ENCODE measurements at places on chromosomes 13 and 19.

DNA sequence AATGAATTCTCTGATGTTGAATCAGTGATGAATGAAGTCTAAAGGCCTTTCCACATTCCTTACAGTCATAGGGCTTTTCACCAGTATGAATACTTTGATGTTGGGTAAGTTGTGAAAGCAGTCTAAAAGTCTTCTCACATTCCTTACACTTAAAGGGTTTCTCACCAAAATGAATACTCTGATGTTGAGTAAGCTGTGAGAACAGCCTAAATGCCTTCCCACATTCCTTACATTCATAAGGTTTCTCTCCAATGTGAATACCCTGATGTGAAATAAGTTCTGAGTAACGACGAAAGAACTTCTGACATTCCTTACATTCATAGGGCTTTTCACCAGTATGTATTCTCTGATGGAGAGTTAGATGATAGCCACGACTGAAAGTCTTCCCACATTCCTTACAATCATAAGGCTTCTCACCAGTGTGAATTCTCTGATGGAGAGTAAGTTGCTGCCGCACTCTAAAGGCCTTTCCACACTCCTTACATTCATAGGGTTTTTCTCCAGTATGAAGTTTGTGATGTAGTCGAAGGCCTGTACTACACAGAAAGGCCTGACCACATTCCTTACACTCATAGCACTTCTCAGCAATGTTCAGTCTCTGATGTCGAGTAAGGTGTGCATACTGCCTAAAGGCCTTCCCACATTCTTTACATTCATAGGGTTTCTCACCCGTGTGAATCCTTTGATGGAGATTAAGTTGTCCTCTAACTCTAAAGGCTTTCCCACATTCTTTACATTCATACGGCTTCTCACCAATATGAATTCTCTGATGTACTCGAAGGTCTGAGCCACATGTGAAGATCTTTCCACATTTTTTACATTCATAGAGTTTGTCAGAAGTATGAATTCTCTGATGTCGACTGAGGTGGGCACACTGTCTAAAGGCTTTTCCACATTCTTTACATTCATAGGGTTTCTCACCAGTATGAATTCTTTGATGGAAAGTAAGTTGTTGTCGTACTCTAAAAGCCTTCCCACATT, 19.9 kb downstream of the ZFP30 start:
- DNase-seq: no peak

GRCh38 chr19:14561847-14562351, 10.0 kb downstream of the NDUFB7 start:
- DNase-seq: no peak

DNA sequence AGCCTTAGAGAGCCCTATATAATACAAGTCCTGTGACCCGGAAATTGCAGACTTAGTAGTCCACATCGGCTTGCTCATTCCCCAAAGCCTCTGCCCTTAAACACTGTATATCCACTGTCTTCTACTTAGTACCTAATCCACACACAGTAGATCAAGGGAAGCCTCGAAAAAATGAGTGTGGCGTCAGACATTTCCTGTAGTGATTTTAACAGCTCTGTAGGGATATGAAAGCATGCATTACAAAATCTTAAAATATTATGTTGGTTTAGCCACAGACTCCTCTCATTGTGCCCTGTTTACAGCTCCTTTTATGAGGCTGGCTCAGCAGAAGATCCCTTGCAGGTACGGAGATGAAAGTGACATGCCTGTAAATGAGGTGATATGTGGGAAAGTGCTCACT, 416.3 kb downstream of the LIG4 start:
- no peak for DNase-seq

- no peak for DNase-seq
These were observed 17.8 kb downstream of the KL start for GRCh38 chr13:33033986-33034385.

DNA sequence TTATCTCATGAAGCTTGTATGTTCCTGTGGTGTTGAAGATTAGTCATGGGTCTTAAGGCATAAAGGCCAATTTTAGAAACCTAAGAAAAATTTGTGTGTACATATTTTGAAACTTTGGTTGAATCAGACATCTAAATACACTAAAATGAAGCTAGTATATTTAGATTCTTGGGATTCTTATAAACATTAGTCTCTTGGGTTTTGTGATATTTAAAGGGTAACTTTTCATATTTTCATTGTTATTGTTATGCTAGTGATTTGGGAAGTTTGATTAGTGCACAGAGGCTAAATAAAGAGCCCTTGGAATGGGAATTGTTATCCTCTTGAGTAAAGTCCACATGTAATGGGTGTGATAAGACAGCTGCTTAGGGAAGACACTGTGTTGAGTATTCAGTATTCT, 24.5 kb downstream of the UBA2 start:
- DNase-seq: no peak

- no peak for DNase-seq
These were observed 37.0 kb downstream of the ZNF136 start for GRCh38 chr19:12199757-12200419.

- no peak for DNase-seq
These were observed 181.0 kb upstream of the GPR12 start for GRCh38 chr13:26941345-26942174.

DNA sequence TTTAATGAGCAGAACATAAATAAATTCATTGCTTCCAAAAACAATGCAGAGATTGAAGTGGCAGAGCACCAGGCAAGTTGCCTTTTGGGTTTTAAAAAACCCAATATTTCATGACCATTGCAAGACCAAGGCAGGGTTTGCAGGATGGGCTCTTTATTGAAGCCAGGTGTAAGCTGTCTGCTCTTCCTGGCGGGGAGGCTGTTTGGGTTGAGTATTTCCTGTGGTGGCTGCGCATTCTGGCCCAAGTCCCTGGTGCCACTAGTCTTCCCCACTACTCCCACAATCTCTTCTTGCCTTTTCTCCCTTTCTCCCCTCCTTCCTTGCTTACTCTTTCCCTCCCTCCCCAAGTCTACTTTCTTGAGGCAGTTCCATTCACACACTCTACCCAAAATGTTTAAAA, 116.4 kb downstream of the AKAP11 start:
- no peak for DNase-seq

- no peak for DNase-seq
These were observed 802.3 kb upstream of the ARGLU1 start for GRCh38 chr13:107370015-107370785.

DNA sequence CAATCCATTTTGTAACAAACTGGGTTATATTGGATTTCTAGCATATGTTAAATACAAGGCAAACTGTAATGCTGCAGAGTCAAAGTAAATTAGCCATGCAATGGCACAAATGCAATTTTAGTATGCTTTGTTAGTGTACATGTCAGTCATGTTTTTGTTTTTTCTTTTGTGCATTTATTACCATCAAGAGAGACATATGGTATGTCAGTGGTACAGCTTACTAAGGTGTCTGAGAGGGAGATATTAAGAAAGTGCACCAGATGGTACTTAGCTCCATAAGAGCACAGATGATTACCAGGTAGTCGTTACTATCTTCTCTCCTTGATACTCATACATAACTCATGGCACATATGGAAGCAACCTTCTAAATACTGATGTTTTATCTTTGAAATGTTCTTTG, 550.3 kb downstream of the GPC5 start:
- no peak for DNase-seq

DNA sequence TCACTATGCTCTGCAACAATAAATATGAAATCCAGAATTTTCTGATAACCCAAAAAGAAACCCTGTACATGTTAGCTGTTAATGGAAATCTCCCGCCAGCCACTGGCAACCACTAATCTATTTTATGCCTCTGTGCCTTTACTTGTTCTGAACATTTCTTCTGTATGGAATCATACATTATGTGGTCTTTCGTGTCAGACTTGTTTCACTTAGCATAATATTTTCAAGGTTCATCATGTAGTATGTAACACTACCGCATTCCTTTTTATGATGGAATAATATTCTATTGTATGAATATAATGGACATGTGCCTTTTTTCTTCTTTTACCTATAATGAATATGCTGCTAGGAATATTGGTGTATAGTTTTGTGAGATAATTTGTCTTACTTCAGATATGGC, 1123.3 kb downstream of the EFNB2 start:
- DNase-seq: no peak
